ENCODE measurements at places on chromosomes 2 and 18.

- DNase-seq = no peak
Observed at GRCh38 chr2:192416060-192416459, 221.3 kb upstream of the TMEFF2 start.

DNA sequence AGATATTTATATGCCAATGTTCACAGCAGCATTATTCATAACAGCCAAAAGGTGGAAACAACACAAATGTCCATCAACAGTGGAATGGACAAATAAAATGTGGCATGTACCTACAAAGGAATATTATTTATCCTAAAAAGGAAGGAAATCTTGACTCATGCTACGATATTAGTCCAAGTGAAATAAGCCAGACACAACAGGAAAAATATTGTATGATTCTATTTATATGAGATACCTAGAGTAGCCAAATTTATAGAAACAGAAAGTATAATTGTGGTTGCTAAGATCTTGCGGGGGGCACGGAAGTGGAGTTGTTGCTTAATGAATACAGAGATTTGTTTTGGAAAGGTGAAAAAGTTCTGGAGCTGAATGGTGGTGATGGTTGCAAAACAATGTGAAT is 33.0 kb upstream of the CCDC150 start:
- no peak for DNase-seq

DNA sequence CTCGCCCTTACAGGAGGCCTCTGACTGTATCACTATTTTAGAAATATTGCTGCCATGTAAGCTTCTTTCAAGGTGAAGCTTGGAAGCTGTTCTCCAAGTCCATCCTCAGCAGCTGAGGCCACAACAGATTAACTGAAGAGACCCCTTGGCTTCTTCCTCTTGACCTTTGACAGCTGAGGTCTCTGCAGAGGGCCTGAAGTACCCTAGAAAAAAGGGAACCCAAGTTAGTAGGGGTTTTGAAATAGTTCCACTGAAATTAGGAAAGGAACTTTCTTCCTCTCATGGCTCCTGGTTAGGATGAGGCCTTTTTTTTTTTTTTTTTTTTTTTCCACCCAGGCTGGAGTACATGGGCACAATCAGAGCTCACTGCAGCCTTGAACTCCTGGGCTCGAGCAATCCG is 15.5 kb upstream of the IHH start:
- no peak for DNase-seq

DNA sequence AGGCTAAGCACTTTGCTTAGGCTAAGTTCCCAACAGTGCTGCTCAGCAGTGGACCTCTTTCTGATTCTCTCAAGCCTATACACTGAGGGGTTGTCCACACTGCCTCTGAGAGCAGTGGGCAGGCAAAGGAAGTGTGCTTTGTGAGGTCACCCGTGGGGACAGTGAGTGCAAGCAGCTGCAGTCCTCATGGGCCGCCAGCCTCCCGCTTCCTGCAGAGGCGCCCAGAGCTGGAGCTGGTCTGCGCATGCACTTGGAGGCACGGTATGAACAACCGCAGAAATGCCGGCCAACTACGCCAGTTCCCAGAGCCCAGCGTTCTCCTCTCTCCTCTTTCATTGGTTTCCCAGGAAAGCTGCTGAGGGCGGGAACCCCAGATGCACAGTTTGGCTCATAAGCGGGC is 149.5 kb upstream of the DLX2 start:
- DNase-seq = no peak

GRCh38 chr18:67875060-67875459 is 358.5 kb upstream of the DSEL start:
- no peak for DNase-seq

- DNase-seq = no peak
Observed at GRCh38 chr2:47167149-47167548, 12.0 kb upstream of the STPG4 start.

DNA sequence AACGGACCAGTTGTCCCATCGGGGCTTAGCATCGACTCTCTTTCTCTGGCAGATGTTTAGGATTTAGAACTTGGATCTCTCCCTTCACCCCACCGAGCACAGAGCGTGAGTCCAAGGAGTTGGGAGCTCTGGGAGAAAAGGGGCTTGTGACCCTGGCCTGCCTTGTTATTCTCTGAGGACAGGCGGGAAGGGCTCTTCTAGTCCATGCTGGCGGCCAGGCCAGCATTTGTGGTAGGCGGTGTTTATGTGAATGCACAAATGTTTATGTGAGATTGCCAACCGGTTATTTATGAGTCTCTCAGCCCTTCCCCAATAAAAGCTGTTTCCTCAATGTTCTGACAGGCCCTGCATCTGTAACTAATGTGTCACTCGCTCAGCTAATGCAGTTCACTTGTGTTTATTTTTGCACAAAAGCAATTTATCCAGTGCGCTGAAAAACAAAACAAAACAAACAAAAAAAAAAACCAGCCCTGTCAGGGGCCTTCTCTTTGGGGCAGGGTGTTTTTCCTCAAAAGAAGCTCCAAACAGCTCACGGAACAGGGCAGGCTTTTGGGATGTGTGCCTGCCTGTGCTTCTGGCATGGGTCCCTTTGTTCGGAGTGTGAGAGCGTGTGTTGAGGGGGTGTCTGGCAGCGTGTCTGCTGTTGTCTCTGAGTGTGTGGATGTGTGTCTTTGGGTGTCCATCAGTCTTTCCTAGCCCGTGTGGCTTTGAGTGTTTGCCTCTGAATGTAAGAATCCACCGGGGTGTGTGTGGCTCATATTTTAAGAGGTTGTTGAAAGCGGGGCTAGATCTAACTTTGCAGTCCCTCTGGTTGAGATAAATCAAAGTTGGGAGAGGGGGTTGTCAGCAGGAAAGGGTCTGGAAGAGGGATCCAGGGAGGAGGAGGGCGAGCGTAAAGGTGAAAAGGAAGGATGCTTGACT is 52.8 kb upstream of the HAAO start:
- no peak for DNase-seq

DNA sequence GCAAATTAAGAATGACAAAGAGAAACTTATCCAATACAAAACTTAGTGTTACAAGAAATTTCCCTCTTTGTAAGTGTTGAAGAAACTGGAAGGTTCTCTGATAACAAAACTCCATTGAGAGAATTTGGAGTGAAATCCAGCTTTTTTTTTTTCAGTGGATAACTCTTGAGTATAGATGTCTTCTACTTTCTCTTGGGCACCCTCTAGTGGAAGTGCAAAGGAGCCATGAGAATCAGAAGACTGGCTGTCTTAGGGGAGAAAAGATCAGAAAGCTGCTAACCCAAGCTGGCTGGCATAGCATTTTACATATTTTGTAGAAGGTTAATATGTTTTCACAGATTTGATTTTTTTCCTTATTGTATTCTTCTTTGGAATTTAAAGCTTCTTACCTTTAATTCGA is 138.8 kb upstream of the SATB2 start:
- no peak for DNase-seq

DNA sequence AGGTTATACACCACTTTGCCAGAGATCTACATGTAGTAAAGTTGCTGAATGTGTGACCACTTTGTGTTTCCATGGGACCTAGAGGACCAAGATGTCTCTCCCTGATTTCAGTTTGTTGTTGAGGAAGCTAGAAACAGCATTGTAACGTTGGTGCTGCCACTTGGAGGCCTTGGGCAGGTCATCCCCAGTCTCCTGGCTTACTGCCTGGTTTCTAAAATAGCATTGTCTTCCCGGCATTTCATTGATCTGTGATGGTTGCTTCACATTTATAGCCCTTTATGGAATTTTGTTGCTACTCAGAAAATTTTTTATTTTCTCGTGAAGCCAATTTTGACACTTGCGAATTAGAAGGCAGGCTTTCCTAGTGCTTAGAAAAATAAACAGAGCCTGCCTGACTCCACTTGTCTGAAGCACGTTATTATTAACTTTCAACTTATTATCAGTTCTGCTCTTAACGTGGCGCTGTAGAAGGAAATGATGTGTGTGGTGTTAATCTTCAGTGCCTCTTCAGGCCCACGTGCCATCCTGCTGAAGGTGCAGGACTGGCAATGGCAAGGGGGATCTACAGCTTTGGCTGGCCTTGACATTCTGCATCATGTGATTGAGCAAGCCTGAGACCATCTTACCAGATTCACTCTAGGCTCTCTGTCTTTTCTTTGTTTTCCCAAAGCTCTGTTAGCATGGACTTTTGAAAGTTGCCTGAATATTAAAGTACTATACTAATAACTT is 59.9 kb downstream of the INPP4A start:
- DNase-seq = no peak

- DNase-seq = no peak
Observed at GRCh38 chr2:176534798-176535466, 265.7 kb downstream of the MTX2 start.

DNA sequence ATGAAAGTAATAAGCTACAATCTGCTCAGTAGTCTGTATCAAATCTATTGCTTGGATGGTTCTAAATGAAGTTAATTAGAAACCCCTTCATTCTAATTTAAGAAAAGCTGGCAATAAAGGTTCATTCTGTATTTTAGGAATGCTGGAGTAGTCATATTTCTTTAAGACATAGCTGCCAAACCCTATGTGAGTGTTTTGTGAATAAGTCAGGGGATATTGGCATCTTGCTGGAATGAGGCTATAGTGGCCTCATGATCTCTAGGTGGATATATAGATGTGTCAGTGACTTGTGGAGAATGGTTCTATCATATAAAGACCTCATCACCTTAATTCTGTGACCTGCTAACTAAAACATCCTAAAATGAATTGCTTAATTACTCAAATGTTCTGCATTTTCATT is 196.3 kb downstream of the PDE1A start:
- no peak for DNase-seq

DNA sequence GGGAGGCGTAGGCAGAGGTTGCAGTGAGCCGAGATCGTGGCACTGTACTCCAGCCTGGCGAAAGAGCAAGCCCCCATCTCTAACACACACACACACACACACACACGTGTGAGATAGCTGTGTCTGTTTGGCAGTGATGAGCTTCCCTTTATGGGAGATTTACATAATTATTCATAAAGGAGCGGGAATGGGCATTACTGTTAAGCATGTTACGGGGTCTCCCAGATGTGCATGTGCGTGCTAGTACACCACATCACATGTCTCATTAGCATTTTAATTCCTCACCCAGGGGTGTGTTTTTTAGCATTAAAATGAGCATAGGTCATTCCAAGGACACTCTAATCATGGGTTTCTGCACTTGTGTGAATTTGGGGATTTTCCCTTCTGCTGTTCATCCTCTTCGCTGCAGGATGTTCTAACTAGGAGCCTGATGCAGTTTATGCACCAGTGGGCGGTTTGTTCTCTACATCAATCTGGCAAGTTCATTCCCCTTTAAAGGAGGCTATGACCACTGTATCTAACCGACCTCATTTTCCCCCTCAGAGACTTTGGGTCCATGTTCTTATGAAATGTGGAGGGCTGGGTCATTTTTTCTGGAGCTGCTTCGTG is 1.0 kb upstream of the FAM178B start:
- DNase-seq = no peak

DNA sequence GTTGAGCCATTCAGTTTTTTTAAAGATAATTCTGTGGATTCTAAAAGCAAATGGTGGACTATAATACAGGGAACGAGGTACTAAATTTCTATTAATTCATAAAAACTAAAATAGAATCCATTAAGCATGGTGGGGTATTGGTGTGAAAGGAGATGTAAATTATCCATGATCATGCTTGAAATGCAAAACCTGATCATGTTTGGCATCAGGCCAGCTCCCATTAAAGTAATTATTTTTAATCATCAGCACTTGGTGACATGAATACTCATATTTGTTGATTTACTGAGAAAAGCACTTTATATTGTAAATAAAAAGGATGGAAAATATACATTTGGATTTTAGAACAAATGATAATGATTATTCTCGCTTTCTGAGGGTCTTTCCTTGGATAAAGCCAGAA is 232.3 kb upstream of the MEIS1 start:
- no peak for DNase-seq

- no peak for DNase-seq
Observed at GRCh38 chr18:80229363-80229762, 18.0 kb downstream of the PARD6G start.

GRCh38 chr2:60329225-60329624 is 224.2 kb downstream of the BCL11A start:
- DNase-seq = no peak

GRCh38 chr18:12463191-12463590 is 55.5 kb downstream of the PRELID3A start:
- no peak for DNase-seq

- no peak for DNase-seq
Observed at GRCh38 chr18:49249521-49249920, 210.9 kb downstream of the DYM start.

GRCh38 chr2:149167941-149168340 is 129.4 kb downstream of the LYPD6B start:
- no peak for DNase-seq

- DNase-seq = no peak
Observed at GRCh38 chr2:201118961-201119854, 3.2 kb downstream of the CFLAR start.

DNA sequence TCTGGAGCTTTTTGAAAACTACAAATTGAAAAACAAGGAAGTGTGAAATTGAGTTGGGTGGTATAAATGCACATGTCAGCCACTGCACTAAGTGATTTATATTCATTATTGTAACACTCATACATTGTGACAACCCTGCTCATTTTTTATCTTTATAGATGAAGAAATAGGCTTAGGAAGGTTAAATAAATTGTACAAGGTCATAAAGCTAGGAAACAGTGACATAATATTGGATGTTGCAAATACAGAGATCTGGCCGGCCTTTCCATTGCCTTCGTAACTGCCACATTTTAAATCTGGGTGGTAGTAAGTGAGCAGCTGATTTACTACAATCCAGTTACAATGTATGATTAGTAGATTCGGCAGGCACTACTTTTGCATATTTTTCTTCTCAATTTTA is 76.6 kb upstream of the LPIN2 start:
- no peak for DNase-seq

DNA sequence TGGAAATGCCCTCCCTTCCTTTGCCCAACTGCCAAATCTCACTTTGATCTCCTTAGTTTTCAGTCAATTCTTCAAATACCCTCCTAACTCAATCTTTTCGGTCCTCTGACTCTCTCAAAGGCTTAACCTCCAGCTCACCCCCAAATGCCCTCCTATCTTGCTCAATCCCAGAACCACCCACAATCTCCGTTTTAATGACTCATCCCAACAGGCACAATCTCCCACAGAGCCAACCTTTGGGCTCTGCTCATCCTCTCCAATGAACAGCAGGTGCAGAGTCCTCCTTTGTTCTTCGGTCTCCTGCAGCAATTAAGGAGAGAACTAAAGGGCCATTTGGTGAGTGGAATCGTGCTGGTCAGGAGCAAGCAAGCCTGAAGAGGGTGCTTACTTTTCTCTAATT is 366.1 kb upstream of the CRIM1 start:
- DNase-seq = no peak

Data from GM18507 (cell line).